ENCODE measurements at places on chromosomes 5 and 9. TPM values are rescaled to one million over a fixed set of nuclear protein-coding genes. Genes with fewer than 3 reads are reported as not detected.

LEAP2 gene
- 0.82 TPM for total RNA-seq

DNA sequence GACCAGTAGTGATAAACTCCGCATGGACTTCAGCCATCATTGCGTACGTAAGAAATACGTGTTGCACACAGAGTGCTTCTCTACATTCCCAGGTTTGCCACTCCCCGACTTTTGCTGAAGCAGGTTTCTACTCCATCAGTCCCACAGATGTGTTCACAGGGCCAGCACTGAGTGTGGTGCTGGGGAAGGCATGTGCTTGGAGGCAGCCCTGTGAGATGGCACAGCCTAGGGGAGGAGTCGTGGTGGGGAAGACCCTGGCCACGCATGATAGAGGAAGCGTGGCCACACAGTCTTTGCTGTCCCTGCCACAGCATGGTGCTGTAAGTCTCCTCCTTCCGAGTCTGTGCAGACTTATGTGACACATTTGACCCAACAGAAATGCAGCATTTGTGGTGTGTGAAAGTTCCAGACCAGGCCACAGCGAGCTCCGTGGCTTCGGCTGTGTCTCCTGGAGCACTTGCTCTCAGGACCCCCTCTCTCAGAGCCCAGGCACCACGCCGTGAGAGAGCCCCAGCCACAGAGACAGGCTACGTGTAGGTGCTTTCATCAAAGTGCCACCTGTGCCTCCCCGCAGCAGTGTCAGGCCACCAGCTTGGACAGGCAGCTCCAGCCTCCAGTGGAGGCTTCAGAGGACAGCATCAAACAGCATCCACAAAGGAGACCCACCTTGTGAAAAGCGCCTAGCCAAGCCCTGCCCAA, 197.8 kb downstream of the AUH start:
- no peak overlapping the region for H3K4me3 ChIP-seq
- peaks cover 3% of the 10 kb centered on the region for H3K27me3 ChIP-seq
- peaks cover 8% of the 10 kb centered on the region for H3K4me1 ChIP-seq

OTP gene
- total RNA-seq = not detected

DNA sequence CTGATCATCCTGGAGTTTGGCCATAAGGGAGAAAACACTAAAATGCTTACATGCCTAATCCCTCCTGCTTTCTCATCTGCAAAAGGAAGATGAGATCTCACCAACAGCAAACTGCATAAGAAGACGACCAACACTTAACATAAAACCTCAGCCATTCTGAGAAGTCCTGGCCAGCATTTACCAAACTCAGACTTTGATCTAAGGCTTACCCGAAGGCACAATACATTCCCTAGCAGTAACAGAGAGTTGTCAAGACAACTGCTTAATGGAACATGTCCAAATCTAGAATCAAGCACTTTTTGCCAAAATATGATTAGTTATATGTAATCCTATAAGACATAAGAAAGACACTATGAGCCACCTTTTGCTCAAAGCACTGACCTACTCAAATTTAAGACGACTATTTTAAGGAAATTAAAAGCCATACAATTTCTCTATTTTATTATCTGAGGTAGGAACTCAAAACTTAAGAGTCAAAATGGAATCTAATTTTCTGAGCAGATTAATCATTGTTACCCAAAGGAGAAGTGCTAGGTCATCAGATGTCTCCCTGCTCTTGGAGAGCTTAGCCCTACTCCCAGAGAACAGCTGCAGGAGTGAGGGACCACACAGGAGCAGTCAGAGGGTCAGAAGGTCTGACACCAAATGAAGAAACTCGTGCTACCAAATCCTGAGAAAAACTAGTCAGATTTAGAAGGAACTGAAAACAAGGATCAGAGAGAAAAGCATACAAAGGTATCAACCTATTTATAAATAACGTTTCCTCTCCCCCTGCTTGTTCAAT, 39.3 kb downstream of the EPB41L4A start:
- no peaks in the 10 kb centered on the region for H3K27me3 ChIP-seq
- peaks cover 9% of the 10 kb centered on the region for H3K4me1 ChIP-seq
- H3K27ac ChIP-seq = no peak overlapping the region
- H3K4me3 ChIP-seq = no peak overlapping the region
- H3K36me3 ChIP-seq = peaks cover 8% of the 10 kb centered on the region

GRCh38 chr5:128053291-128053954, 30.1 kb upstream of the SLC12A2 start:
- no peak overlapping the region for H3K4me3 ChIP-seq
- DNase-seq = no peak
- H3K27ac ChIP-seq = no peak overlapping the region
- no peaks in the 10 kb centered on the region for H3K4me1 ChIP-seq
- H3K27me3 ChIP-seq = no peaks in the 10 kb centered on the region

MRPS27 gene
- total RNA-seq = 62.8 TPM

- H3K4me1 ChIP-seq = no peaks in the 10 kb centered on the region
- no peaks in the 10 kb centered on the region for H3K36me3 ChIP-seq
- H3K27me3 ChIP-seq = no peaks in the 10 kb centered on the region
- H3K4me3 ChIP-seq = no peak overlapping the region
- H3K27ac ChIP-seq = no peak overlapping the region
These were observed 717.5 kb downstream of the IRX1 start for GRCh38 chr5:4313138-4313537.

DNA sequence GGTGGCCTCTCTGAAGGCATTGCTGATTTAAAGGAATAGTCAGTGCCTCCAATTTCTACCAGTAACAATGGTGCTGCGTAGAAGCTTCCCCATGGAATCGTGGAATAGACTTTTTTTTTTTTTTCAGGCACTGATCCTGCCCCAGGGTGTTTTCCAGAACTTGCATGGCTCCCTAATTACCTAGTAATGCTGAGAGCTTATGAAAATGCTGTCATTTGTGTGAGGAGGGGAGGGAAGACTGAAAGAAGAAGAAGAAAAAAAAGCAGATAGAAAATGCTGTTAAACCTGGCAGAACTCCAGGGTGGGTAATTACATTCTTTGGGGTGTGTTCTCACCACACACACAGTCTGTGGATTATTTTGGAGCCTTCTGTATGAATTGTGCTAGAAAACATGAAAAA, 4.8 kb upstream of the GRIA1 start:
- no peak for DNase-seq
- no peaks in the 10 kb centered on the region for H3K27me3 ChIP-seq
- peaks cover 19% of the 10 kb centered on the region for H3K4me1 ChIP-seq
- no peaks in the 10 kb centered on the region for H3K36me3 ChIP-seq
- no peak overlapping the region for H3K27ac ChIP-seq

DNA sequence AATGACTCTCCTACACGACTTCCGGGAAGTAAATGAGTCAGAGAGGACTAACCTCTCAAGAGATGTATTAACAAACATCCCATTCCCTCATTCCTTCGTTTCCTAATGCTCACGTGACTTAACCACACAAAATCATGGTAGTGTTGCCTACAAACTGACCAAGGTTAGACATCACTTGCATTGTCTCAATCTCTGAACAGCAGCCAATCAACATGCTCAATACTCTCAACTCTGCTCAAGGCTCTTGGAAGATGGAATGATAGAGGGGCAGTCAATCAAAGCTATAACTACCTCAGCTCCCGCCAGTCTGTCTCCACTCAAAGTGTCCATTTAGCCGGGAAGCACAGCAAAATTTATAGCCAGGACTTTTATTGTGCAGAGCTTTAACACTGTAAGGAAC, 143.8 kb upstream of the PIK3R1 start:
- H3K27ac ChIP-seq = no peak overlapping the region
- no peaks in the 10 kb centered on the region for H3K27me3 ChIP-seq
- no peak overlapping the region for H3K4me3 ChIP-seq

GRCh38 chr9:88090151-88090581, 48.1 kb downstream of the SPATA31C2 start:
- no peak overlapping the region for H3K4me3 ChIP-seq
- H3K27ac ChIP-seq = no peak overlapping the region
- H3K27me3 ChIP-seq = peaks cover 2% of the 10 kb centered on the region
- peaks cover 19% of the 10 kb centered on the region for H3K4me1 ChIP-seq

DNA sequence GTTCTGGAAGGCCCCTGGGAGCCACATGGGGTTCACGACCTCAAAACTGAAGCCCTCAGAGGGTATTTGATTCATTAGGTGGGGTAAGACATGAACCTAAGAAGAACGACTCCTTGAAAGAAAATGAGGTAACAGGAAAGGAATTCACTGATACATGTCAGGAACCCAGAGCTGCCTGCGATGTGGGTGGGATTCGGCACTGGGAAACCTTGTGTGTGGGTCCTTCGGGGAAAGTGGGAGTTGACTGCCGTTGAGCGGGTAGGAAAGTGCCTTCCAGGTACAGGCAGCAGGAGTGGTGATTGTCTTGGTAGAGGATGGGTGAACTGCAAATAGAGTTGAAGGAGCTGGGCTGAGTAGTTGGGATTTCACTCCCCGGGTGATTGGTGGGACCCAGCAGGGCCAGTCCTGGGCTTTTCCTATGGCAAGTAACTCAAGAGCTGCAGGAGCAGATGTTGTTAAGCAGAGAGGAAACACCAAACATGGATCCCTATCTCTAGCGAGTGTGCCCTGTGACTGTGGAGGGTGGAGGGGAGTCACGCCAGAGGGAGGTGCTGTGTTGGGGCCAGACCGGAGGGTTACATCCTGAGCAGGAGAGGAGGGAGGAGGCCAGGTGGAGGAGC, 30.8 kb downstream of the ANKRD33B start:
- no peak overlapping the region for H3K4me3 ChIP-seq
- peak overlapping the region; percentile 43 for H3K27ac ChIP-seq
- H3K4me1 ChIP-seq = peaks cover 21% of the 10 kb centered on the region
